PC-3 (cell line): ENCODE measurements at places on chromosomes 3 and 15. TPM values are rescaled to one million over a fixed set of nuclear protein-coding genes. Genes with fewer than 3 reads are reported as not detected.

Gene CHRFAM7A
- total RNA-seq, result 19.0 TPM in 1 of 2 replicates, not detected in the other

Gene LEKR1
- 0.15 and 0.98 TPM in 2 replicates for total RNA-seq

Gene LTK
- total RNA-seq, result 0.07 and 0.29 TPM in 2 replicates

Gene ERC2
- 0.77 and 3.3 TPM in 2 replicates for total RNA-seq

Gene OR5K2
- total RNA-seq, result not detected in 2 replicates

GRCh38 chr3:36743826-36744225 lies 20.5 kb downstream of the DCLK3 start:
- H3K36me3 ChIP-seq, result no peaks in the 10 kb centered on the region
- DNase-seq, result no peak
- H3K27ac ChIP-seq, result no peak overlapping the region
- no peak overlapping the region for H3K4me3 ChIP-seq
- peaks cover 47% of the 10 kb centered on the region for H3K27me3 ChIP-seq

DNA sequence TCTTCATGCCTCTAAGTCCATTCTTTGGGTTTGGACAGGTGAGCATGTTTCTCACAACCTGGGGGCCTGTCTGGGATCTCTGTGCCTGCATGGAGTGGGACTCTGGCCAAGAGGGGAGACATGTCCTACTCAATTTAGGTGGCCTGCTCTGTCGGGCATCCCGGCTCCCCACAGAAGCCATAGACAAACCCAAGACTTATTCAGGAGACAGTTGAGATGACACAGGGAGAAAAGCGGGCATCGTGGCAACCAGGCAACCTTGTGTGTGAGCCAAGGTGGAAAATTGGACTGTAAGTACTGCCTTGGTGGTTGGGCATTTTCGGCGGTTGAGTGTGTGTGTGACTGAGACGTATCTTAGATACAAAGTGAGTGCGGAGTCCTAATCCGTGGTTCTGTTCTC lies 40.5 kb downstream of the PPCDC start:
- H3K36me3 ChIP-seq, result no peaks in the 10 kb centered on the region
- H3K27me3 ChIP-seq, result no peaks in the 10 kb centered on the region
- peaks cover 27% of the 10 kb centered on the region for H3K4me1 ChIP-seq
- H3K27ac ChIP-seq, result no peak overlapping the region
- H3K4me3 ChIP-seq, result no peak overlapping the region

DNA sequence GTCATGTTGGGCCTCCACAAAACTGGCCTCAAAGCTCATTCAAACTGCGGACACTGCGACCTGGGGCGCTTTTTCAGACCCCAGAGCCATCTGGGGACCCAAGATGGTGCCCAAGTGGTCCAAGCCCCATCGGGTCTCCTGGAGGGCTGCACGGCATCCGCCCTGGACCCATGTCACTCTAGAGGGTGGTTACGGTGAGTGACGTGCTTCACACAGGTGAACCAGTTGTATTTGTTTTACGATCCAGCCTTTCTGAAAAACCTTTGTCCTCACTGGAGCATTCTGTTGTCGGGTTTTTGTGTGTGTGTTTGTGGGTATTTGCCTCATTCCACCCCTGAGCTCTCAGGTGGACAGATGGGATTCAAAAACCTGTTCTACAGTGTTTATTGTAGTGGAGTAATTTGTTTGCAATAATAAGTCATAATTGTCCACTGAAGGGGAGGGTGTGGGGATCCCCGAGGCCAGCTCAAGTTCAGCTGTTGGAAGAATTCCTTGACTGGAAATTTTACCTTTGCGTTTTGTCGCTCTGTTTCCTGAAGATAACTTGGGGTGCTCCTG lies 1.9 kb downstream of the SLC51A start:
- H3K27ac ChIP-seq, result peak overlapping the region; percentile 73
- no peaks in the 10 kb centered on the region for H3K27me3 ChIP-seq
- no peaks in the 10 kb centered on the region for H3K36me3 ChIP-seq
- peak overlapping the region; percentile 59 for H3K4me3 ChIP-seq
- peak; percentile 81 for DNase-seq

GRCh38 chr15:50116477-50116876 lies 2.6 kb downstream of the ATP8B4 start:
- no peaks in the 10 kb centered on the region for H3K36me3 ChIP-seq
- peak; percentile 56 for DNase-seq
- H3K27me3 ChIP-seq, result no peaks in the 10 kb centered on the region
- H3K4me1 ChIP-seq, result no peaks in the 10 kb centered on the region

- no peaks in the 10 kb centered on the region for H3K4me1 ChIP-seq
- no peak for DNase-seq
- H3K4me3 ChIP-seq, result no peak overlapping the region
- no peaks in the 10 kb centered on the region for H3K36me3 ChIP-seq
- no peak overlapping the region for H3K27ac ChIP-seq
Measured at GRCh38 chr3:94909726-94910125, 846.9 kb downstream of the NSUN3 start.

- H3K27me3 ChIP-seq, result no peaks in the 10 kb centered on the region
- no peaks in the 10 kb centered on the region for H3K4me1 ChIP-seq
- DNase-seq, result no peak
- H3K27ac ChIP-seq, result no peak overlapping the region
Measured at GRCh38 chr3:180267202-180267843, 230.6 kb upstream of the PEX5L start.

DNA sequence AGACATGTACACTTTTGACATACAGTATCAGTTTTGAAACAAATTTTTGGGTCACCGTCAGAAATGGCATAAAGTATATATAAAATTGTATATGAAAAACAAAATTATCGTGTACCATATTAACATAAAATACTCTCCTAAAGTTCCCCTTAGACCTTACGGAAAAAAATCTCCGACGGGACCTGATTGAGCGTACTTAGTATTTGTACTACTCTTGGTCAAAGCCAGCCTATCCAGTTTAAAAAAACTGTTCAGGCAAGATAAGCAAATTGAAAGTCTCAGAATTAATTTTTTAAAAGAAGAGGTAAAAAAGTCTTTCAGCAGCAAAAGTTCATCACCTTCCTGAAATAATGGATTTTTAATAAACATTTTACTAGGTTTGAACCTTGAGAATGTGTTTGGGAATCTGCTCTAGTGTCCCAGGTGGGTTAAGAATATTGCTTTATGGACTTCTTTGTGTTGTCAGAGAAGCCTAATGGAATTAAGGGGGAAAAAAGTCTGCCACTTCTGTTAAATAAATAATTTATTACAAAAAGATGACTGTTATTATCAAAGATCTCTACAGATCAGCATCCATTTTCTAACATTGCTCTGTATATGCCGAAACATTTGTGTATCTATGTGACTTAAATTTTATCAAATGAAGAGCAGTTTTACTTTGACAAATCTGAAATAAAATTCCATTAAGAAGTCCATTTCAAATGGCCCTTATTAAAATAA lies 48.6 kb downstream of the ZBTB20 start:
- H3K4me1 ChIP-seq, result 0 out of 2 replicates have a peak, but pooled peaks cover 3% of the 10 kb centered on the region
- H3K4me3 ChIP-seq, result no peak overlapping the region
- H3K27me3 ChIP-seq, result no peaks in the 10 kb centered on the region
- no peak overlapping the region for H3K27ac ChIP-seq
- H3K36me3 ChIP-seq, result no peaks in the 10 kb centered on the region

GRCh38 chr3:152444029-152444641 lies 175.4 kb downstream of the MBNL1 start:
- H3K4me1 ChIP-seq, result peaks cover 22% of the 10 kb centered on the region; the same call in 1 of the 2 replicates
- peaks cover 15% of the 10 kb centered on the region; the same call in 1 of the 2 replicates for H3K36me3 ChIP-seq
- DNase-seq, result peak; percentile 78
- 0 out of 2 replicates have a peak overlapping the region, but pooled peaks have one; percentile 0 for H3K27ac ChIP-seq
- no peaks in the 10 kb centered on the region for H3K27me3 ChIP-seq
- H3K4me3 ChIP-seq, result no peak overlapping the region

- H3K27ac ChIP-seq, result no peak overlapping the region
- peak overlapping the region; percentile 50 for H3K4me3 ChIP-seq
- no peaks in the 10 kb centered on the region for H3K4me1 ChIP-seq
- no peak for DNase-seq
- H3K36me3 ChIP-seq, result no peaks in the 10 kb centered on the region
Measured at GRCh38 chr15:60590935-60591495, 112.1 kb upstream of the ICE2 start.

GRCh38 chr3:32873531-32874130 lies 55.8 kb downstream of the TRIM71 start:
- no peak overlapping the region for H3K27ac ChIP-seq
- H3K4me1 ChIP-seq, result peaks cover 33% of the 10 kb centered on the region
- no peaks in the 10 kb centered on the region for H3K36me3 ChIP-seq
- no peaks in the 10 kb centered on the region for H3K27me3 ChIP-seq
